Stimulated activated CD8-positive, alpha-beta memory T cell treated with anti-CD3 and anti-CD28 coated beads, Interleukin-7, amount 100 ng/mL, for 48 hours (primary cell): ENCODE measurements at places on chromosomes 12 and 14.

DNA sequence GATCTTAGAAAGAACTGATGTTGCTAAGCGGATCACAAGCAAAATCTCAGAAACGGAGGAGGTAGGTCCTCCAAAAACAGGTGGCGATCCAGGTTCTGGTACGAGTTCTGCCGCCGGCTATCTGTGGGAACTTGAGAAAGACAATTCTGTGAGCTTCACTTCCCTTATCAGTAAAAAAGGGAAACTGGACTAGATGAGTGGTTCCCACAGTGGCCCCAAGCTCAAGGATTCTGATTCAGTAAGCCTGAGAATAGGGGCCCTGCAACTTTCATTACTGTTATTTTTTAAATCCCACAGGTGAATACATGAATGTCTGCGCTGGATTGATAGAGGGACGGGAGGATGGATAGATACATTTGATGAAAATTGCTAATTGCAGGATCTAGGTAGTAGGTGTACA is 160.2 kb downstream of the PPM1H start:
- DNase-seq: no peak

DNA sequence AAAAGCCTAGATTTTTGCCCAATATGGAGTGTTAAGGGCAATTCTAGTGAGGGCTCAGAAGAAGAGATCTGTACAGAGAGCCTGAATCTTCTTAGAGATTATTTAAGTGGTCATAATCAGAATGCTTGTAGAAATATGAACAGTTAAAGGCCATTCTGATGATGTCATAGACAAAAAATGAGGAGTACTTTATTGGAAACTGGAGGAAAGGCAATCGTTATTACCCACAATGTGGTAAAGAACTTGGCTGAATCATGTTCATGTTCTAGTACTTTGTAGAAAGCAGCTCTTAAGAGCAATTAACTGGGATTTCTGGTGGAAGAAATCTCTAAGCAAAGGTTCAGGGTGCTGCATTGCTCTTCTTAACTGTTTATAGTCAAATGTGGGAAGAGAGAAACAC is 36.4 kb upstream of the SYT10 start:
- DNase-seq: no peak

DNA sequence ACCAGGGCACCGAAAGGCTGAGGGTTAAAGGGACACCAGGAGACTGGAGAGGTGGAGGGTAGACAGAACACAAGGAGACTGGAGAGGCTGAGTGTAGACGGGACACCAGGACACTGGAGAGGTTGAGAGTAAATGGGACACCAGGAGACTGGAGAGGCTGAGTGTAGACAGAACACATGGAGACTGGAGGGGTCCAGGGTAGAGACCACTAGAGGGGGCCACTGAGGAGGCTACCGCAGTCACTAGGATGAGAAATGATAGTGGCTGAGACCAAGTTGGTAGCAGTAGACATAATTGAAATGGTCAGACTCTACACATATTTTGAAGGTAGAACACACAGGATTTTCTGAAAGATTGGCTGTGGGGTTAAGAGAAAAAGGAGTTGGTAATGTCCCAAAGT is 68.2 kb downstream of the PAH start:
- no peak for DNase-seq

GRCh38 chr12:20342111-20342510 is 26.2 kb upstream of the PDE3A start:
- no peak for DNase-seq

GRCh38 chr14:105012171-105012985 is 8.5 kb downstream of the CDCA4 start:
- DNase-seq: no peak

GRCh38 chr12:52200781-52201450 is 9.1 kb upstream of the KRT80 start:
- DNase-seq: no peak

DNA sequence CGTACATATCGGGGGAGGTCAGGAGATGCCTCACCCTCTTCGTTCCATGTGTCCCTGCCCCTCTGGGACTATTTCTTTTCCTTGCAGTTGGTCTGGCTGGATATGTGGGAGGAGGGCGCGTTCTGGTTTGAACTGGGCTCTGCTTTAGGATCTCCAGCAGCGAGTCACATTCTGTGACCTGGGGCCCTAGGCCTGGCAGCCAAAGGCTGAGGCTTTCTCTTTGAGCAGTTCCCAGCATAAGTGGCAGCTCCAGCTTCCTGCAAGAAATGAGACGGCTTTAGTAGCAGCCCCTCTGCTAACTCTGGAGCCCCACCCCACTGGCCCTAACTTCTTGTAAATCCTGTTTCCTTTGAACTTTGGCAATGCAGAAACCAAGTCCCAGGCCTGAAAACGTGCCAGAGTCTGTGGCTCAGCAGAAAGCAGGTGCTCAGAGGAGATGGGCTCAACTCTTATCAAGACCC is 274.8 kb downstream of the DPF3 start:
- no peak for DNase-seq

- DNase-seq: no peak
Measured at GRCh38 chr12:66767536-66767935, 88.7 kb upstream of the GRIP1 start.

- no peak for DNase-seq
Measured at GRCh38 chr12:104626069-104626837, 169.5 kb downstream of the CHST11 start.

DNA sequence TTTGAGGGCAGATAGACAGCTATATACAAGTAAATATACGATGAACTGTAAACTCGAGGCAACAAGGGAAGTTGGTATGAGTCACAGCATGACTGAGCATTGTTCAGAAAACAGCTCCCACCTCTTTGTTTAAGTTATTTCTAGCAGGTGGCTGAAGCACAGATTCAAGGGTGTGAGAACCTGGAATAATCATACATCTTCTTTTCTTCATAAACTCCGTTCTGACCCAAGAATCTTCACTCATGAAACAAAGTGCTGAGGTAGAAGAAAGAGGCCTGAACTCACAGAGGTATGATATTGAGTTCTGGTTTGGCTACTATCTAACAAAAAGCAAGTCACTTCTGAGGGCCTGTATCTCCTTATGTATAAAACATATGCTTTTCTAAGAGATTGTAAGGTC is 364.1 kb upstream of the KITLG start:
- no peak for DNase-seq
